ENCODE measurements at places on chromosomes 2 and 18.

DNA sequence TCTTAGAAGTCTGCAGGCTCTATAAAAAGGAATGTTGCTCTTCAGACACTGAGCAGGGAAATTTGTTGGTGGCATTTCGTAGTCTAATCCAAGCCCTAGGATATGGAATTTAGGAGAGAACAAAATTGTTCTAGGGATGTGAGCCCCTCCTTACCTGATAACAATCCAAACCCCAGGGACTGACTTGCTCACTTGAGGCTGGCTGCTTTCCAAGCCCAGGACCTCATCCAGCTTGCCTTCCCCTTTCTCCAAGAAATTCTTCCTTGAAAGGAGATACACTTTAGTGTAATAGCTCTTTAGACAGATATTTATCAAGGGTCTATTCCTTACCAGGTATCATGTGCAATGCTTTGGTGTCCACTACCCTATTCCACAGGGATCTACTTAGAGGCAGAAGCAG, 279.8 kb downstream of the C1D start:
- no peak for DNase-seq

GRCh38 chr2:63649829-63650228, 61.1 kb downstream of the MDH1 start:
- no peak for DNase-seq

GRCh38 chr2:29070526-29070925, 3.8 kb downstream of the PCARE start:
- no peak for DNase-seq

GRCh38 chr18:251572-251971, 16.3 kb downstream of the THOC1 start:
- no peak for DNase-seq

- no peak for DNase-seq
Observed at GRCh38 chr2:98886066-98886554, 49.9 kb downstream of the CRACDL start.
